Lung (tissue), 17 donors: ENCODE measurements at places on chromosomes 1 and 21. TPM values are rescaled to one million over a fixed set of nuclear protein-coding genes. Genes with fewer than 3 reads are reported as not detected.

Gene ERICH3
- polyA plus RNA-seq, result 3.0 TPM

Gene CELA3B
- polyA plus RNA-seq, result 0.18 TPM

Gene MXRA8
- polyA plus RNA-seq, result 38.5 TPM

DNA sequence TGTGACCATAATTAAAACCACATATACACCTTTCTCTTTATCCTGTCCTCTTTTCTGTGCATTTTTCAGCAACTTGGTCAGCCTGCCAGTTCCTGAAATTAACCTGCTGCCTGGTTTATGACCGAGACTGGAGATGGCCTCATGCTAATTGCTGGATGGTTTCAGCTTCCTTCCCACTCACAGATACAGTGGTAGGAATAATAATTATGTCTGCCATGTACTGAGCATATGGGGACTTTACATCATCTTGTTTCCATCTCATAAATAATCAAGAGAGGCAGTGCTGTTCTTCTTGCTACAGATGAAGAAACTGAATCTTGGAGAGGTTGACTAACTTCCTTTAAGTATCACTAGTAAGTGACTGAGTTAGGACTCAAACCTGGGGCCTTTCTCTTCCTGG, 148.2 kb downstream of the NOS1AP start:
- no peaks in the 10 kb centered on the region for H3K36me3 ChIP-seq
- DNase-seq, result no peak
- H3K4me1 ChIP-seq, result no peaks in the 10 kb centered on the region
- no peak overlapping the region for H3K27ac ChIP-seq
- H3K27me3 ChIP-seq, result no peaks in the 10 kb centered on the region
- no peak overlapping the region for H3K4me3 ChIP-seq
